ENCODE measurements at places on chromosomes 4 and X.

GRCh38 chr4:185965426-185966384, 103.3 kb upstream of the TLR3 start:
- no peak for DNase-seq

DNA sequence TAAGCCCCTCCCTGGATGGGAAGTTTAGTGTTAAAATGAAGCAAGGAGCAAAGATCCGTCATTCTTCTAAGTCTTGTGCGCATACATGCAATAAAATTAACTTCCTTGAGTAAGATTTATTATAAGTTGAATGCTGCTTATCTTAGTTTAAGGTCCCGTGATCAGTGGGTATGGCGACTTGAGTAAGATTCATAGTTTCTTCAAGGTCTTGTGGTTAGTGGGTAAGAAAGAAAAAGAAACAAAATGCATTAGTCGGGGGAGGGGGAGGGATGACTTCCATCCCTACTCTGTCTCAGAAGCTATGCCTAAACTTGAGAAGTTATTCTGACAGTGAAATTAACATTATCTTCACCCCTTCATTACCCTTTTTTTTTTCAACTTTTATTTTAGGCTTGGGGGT, 127.3 kb upstream of the MAGEB16 start:
- DNase-seq, result no peak

DNA sequence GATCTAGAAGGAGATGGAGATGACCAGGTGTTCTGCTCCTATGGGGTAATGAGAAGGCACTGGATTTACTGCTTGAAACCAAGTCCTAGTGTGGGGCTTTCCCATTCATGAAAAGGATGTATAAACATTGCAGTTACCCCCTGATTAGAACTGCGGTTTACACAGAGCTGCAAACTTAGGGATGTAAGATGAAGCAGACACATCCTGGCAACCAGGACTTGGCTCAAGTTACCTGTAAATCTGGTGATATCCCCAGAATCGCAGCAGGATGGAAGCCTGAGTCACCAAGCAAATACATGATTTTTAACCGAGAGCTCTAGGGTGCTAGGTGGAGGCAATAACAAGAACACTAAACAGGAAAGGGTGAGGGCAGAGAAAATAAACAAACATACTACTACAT, 178.6 kb upstream of the MAMLD1 start:
- no peak for DNase-seq

DNA sequence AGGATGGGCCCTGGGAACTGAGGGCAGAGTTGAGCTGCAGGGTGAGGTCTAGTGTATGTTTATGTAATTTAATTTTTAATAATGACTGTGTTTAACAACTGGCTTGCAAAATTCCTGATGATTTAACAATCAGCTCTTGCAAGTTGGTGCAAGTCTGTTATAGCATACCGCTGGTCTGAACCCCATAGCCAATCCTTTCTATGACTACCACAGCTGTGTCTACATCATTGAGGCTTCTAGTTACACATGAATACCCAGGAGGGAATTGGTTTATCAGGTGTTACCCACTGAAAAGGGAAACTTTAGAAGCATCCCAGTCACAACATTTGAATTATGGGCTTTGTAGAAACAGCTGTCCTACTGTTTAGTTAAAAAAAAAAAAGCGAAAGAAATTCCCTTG, 38.3 kb downstream of the SUPT20HL1 start:
- no peak for DNase-seq

DNA sequence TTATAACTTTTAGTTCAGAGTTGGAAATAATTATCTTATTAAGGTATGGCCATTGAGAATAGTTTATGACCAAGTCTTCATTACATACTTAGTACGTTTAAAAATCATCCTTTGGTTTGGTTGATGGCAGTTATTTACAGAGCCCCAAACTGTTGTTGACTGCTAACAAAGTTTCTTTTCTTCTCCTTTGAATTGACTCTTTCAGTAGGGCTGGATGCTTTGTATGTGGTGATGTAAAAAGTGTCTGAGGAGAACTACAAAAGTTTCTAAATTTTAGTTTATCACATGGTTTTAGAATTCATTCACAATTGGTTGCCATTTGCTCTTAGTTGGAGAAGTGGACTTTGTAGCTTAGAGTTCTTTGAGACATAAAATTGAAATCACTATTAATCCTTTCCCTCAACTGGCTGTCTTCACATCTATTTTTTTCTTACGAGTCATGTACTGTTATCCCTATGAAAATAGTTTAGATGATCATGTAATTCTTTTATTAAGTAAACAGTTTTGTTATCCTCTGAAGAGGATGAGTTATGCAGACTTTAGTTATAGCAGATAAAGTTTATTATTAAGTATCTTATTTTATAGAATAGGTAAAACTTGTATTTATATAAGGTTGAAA, 14.8 kb downstream of the PTPN13 start:
- no peak for DNase-seq

GRCh38 chrX:79413963-79414362, 46.8 kb upstream of the ITM2A start:
- DNase-seq, result no peak

- no peak for DNase-seq
Measured at GRCh38 chr4:154485127-154485773, 6.3 kb downstream of the DCHS2 start.

GRCh38 chr4:165101641-165102040, 11.0 kb downstream of the TMEM192 start:
- no peak for DNase-seq

DNA sequence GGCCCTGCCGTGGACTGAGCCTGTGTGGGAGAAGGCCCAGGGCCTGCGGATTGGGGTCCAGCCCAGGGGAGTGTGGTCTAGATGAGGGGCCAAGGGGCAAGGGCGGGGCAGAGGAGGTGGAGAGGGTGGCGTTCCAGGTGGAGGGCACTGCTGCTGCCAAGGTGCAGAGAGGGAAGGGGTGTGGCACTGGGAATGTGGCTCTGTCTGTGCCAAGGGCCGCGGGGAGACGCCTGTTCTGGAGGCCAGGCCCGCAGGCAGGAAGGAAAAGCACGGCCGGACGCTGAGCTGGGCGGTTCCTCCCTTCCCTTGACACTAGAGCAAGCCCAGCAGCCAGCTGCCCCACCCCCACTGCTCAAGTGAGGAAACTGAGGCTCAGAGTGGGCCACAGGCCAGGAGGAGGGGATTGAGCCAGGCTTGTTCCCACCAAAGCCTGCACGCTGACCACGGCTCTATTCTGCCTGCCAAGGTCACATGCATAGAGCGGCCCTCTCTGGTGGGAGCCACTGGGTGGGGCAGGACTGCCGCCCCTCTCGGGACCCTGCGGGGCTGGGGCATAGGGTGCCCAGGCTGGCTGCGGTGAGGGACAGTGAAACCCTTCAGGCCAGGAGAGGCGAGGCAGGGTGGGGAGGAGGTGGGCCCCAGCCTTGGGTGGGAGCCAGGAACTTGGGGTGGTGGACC, 13.0 kb downstream of the SH3BP2 start:
- no peak for DNase-seq

DNA sequence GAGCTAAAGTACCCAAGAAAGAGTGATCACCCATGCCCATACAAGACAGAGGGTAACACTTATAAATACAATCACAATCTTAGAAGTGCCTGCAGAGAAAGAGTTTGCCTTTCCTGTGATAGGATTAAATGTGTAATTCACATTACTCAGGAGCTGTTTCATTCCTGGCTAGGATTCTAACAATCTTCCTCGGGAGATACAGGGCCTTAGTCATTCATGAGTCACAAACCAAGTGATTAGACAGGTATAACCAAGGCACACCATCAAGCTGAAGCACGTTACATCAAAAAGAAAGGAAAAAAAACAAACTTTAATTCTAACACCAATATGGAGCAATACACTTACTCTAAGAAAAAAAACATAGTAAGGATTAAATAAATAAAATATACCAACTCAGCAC, 14.9 kb downstream of the ABCG2 start:
- DNase-seq, result no peak

DNA sequence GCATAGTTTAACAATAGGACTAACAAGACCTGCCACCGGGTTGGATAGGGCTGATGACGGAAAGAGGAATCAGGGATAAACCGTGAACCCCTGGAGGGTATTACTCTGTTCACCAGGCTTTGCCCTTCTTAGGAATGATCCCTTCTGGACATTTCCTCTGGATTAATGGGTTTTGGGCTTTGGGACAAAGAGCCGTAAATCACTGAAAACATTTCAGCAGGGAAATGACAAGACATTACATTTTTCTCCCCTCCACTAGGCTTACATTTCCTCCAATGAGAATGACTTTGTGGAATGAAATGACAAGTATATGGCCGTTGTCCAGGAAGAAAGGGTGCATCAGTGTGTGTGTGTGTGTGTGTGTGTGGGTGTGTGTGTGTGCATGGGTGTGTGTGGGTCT, 25.9 kb upstream of the RBPJ start:
- no peak for DNase-seq

GRCh38 chr4:168722391-168722790, 225.5 kb downstream of the PALLD start:
- no peak for DNase-seq

DNA sequence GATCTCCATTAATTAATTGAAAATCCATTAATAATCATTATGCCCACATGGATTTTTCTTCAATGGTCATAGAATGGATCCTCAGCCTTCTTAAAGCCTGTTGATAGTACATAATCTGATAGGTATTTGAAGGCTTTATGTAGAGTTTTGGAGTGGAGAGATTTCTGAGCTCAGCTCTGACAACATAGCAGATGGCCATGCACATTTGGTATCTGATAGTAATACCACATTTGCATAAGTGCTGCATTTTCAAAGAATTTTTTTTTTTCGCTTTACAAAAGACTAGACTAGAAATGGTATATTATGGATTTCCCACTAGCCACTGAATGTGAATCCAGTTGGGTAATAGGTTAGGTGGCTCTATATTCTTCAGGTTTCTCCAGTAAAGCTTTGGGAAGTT, 440.6 kb downstream of the FGF13 start:
- DNase-seq, result no peak

- no peak for DNase-seq
Measured at GRCh38 chrX:63755892-63756291, 29.1 kb downstream of the ARHGEF9 start.

- peak; percentile 15 for DNase-seq
Measured at GRCh38 chrX:69163936-69164741, 1.1 kb downstream of the PJA1 start.

Data from activated gamma-delta T cell (primary cell).